ENCODE measurements at places on chromosomes 3 and 15.

DNA sequence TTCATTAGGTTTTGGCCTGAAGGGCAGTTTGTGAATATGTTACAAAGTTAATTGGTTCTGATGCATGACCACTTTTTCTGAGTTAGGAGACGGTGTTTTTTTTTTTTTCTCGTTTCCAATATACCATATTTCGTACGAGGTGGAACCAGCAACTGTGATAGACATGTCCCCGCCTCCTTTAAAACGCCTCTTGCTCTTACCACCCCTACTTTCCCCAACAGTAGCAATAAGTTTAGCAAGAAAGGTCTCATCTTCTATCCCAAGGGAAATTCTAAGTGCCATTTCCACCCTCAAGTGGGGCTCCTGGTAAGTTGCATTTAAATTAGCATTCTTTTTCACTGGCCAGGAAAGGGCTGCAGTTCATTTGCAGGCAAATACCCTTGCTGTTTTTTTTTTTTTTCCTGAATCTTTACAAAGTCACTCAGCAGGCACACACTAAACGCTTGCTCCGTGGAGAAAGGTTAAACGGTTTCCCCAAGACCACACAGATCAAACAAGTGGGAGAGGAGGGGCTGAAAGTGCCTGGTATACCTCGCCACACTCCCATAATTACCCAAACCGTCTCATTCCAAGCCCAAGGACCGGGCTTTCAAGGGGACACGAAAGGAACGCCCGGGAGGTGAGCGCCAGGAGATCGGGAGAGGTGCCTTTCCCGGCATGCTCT, 39.5 kb upstream of the MGA start:
- H3K4me3 ChIP-seq = peak overlapping the region; percentile 44
- H3K36me3 ChIP-seq = no peaks in the 10 kb centered on the region
- H3K27me3 ChIP-seq = no peaks in the 10 kb centered on the region
- H3K27ac ChIP-seq = no peak overlapping the region

DNA sequence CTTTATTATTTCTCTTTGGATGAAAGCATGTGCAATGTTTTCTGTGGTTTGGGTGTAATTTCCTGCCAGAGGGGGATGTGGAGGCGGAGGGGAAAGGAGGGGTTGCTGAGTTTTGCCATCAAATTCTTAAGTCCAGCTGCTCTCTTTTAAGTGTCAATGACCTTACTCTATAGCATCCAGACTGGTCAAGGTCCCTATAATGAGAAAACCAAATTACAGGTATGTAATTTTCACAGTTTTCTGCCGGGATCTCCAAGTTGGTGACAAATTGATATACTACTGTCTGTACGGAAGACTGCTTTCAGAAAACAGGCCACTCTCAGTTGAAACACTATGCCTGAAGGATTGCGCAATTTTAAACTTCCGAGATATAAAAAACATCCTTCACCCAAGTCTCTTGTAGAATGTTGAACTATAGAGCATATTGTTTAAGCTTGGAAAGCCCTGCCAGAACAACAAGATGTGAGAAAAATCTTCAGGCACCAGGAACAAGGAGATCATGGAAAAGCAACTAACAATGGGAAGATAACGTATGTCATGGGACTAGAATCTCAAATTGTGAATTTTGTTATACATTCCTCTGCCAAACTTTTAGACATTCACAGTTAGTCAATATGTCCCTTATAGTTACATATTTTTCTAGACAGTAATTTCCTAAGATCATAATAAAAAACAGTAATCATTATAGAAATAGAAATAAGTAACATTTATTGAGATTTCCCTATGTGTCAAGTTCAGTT, 300.7 kb upstream of the SATB1 start:
- H3K4me3 ChIP-seq = peak overlapping the region; percentile 7
- H3K4me1 ChIP-seq = peaks cover 40% of the 10 kb centered on the region
- no peaks in the 10 kb centered on the region for H3K27me3 ChIP-seq
- peak; percentile 34 for DNase-seq
- peak overlapping the region; percentile 31 for H3K27ac ChIP-seq

GRCh38 chr3:10420745-10421475, 84.5 kb downstream of the ATP2B2 start:
- H3K4me1 ChIP-seq = peaks cover 5% of the 10 kb centered on the region
- no peak overlapping the region for H3K27ac ChIP-seq
- DNase-seq = no peak
- H3K27me3 ChIP-seq = no peaks in the 10 kb centered on the region
- H3K36me3 ChIP-seq = no peaks in the 10 kb centered on the region

DNA sequence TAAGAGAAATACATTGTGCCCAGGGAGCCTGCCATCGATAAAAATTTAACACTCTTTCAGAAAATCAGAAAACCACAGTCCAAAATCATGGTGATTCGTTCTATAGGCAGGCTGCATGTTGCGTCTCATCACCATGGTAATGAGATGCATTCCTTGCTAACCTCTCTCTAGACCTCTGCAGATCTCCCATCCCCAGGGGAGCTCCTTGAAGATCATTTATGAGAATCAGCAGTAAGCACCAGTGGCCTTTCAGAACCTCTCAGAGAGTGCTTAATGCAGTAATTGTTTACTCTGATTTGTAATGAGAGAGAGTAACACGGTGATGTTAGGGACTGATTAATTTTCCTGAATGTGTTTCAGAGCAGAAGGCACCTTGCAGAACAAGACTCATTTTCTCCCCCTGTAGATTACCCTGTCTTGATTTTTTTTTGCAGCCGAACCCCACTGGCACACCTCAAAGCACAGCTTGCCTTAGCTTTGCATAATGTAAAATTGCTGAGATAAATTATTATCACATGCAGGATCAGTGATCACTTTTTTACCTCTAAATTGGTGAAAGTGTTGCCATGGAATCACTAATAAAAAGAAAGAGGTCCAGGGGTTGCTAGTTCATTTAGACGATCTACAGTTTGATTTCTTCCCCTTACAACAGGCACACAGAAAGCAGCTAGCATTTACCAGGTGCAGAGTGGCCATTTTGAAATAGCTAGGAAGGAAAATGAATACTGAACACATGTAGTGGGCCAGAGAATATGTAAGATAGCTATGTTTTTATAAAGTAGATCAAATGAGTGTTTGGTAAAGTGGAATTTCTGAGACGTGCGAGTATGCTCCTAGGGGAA, 98.9 kb upstream of the CHL1 start:
- no peak for DNase-seq
- no peaks in the 10 kb centered on the region for H3K4me1 ChIP-seq
- H3K27ac ChIP-seq = no peak overlapping the region
- H3K4me3 ChIP-seq = no peak overlapping the region

DNA sequence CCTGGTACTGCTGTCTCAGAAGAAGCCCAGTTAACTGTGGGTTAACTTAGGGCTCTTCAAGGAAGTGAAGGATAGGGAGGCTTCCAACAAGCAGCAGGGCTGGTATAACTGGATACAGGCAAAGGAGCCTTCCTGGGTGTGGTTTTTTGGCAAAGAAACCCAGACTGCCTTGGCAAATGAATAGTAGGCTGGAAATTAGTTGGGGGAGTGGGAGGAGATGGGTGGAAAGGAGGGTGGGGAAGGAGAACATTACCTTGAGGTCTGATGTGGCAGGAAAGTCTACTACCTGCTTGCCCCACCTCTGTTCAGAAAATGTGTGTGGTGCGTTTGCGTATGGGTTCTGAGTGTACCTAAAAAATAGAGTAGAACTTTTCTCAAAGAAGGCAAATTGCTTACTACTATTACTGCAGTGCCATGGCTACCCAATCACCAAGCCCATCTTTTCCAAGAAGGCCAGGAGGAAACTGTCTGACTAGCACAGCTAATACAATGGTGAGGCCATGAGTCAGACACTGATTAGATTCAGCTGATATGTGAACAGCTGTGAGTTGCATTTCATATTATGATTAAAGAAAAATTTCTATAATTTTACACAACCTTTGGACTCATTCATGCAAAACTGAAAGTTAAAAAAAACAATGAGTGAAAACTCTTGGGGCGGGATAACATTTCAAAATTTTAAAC, 55.2 kb downstream of the SPTSSB start:
- H3K36me3 ChIP-seq = no peaks in the 10 kb centered on the region
- DNase-seq = no peak
- H3K4me3 ChIP-seq = no peak overlapping the region

Measured in B cell (primary cell).